ENCODE measurements at places on chromosomes 16 and 17. TPM values are rescaled to one million over a fixed set of nuclear protein-coding genes. Genes with fewer than 3 reads are reported as not detected.

The ARHGAP27 gene
- 37.7 TPM for total RNA-seq

The ABCA8 gene
- 11.8 TPM for total RNA-seq

The SDR42E2 gene
- not detected for total RNA-seq

The C17orf113 gene
- total RNA-seq = 0.48 TPM

The RNF43 gene
- total RNA-seq = 6.4 TPM
